ENCODE measurements at places on chromosomes 12 and 14. TPM values are rescaled to one million over a fixed set of nuclear protein-coding genes. Genes with fewer than 3 reads are reported as not detected.

- no peak for DNase-seq
- H3K4me1 ChIP-seq, result peaks cover 4% of the 10 kb centered on the region
- no peak overlapping the region for H3K4me3 ChIP-seq
- H3K27ac ChIP-seq, result no peak overlapping the region
- no peaks in the 10 kb centered on the region for H3K36me3 ChIP-seq
Observed at GRCh38 chr12:119594399-119594730, 791 bp downstream of the TMEM233 start.

GRCh38 chr12:10901427-10901826, 7.9 kb downstream of the TAS2R13 start:
- no peaks in the 10 kb centered on the region for H3K4me1 ChIP-seq
- no peak overlapping the region for H3K4me3 ChIP-seq
- DNase-seq, result no peak
- peaks cover 23% of the 10 kb centered on the region for H3K36me3 ChIP-seq
- H3K27ac ChIP-seq, result no peak overlapping the region

DNA sequence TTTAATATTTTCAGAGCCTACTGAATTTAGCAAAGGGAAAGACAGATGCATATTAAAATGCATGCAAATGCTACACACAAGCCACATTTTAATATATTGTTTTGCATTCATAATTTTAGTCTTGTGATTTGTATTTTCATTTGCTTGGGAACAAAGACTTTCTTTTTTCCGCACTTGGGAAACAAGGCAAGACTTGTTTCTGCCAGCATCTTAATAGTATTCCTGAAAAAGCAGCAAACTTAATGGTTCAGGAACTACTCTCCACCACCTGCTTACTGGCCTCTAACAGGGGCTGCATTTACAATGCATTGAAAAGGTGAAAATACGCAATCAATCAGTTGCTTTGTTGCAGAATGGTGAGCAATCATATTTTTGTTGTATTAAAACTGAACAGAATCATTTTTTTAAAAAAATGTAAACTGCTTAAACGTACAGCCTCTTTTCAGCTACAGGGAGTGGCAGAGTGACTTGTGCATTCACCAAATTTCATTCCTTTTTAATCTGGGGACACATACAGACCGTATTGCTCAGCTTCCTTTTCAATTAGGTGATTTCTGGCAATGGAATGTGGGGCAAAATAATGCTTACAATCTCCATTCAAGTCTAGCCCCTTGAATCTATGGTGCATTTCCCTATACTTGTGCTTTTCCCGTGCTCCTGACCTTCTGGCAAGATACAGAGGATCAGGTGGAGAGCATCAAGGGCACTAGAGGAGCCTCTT, 144.1 kb upstream of the BTG1 start:
- H3K4me1 ChIP-seq, result peaks cover 11% of the 10 kb centered on the region
- H3K27ac ChIP-seq, result no peak overlapping the region
- H3K36me3 ChIP-seq, result no peaks in the 10 kb centered on the region

MIA2 gene
- total RNA-seq, result 21.4 TPM

- H3K4me3 ChIP-seq, result no peak overlapping the region
- H3K27me3 ChIP-seq, result no peaks in the 10 kb centered on the region
- DNase-seq, result no peak
- no peaks in the 10 kb centered on the region for H3K4me1 ChIP-seq
- no peaks in the 10 kb centered on the region for H3K36me3 ChIP-seq
Observed at GRCh38 chr12:44570036-44570583, 306.0 kb downstream of the NELL2 start.

GPRC5D gene
- total RNA-seq, result not detected

GRCh38 chr14:88983755-88984154, 159.3 kb downstream of the TTC8 start:
- H3K36me3 ChIP-seq, result no peaks in the 10 kb centered on the region
- H3K27me3 ChIP-seq, result no peaks in the 10 kb centered on the region
- DNase-seq, result no peak
- H3K4me1 ChIP-seq, result no peaks in the 10 kb centered on the region

SYNE3 gene
- total RNA-seq, result 114 TPM

GRCh38 chr14:85865701-85866100, 335.8 kb downstream of the FLRT2 start:
- no peaks in the 10 kb centered on the region for H3K4me1 ChIP-seq
- DNase-seq, result no peak

RASSF3 gene
- total RNA-seq, result 29.0 TPM

DNA sequence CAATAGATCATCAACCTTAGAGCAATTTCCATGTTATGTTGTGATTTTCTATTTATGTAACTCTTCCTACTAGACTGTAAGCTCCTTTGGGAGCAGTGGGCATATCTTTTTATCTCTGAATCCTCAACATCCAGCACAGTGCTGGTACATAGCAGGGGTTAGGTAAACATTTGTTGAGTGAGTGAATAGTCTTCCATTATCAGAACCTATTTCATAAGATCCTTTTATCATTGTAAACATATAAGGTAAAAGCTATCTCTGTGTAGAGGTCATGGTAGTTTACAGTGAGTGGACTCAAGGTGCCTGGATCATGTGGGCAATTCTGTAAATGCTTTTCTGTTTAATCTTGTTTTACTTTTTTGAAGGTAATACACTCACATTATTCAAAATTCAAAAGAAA, 15.1 kb downstream of the FKBP11 start:
- H3K27ac ChIP-seq, result no peak overlapping the region
- no peaks in the 10 kb centered on the region for H3K36me3 ChIP-seq
- H3K27me3 ChIP-seq, result no peaks in the 10 kb centered on the region
- DNase-seq, result no peak

CNPY2 gene
- 154 TPM for total RNA-seq

KIF5A gene
- total RNA-seq, result 0.43 TPM

- H3K36me3 ChIP-seq, result peaks cover 1% of the 10 kb centered on the region
- no peak overlapping the region for H3K4me3 ChIP-seq
Observed at GRCh38 chr14:68349900-68350629, 442.8 kb downstream of the ZFP36L1 start.

TCL1B gene
- total RNA-seq, result not detected

CFAP251 gene
- 2.4 TPM for total RNA-seq

GRIN2B gene
- total RNA-seq, result not detected

GRCh38 chr12:121649819-121650353, 19.6 kb downstream of the MORN3 start:
- no peaks in the 10 kb centered on the region for H3K36me3 ChIP-seq
- H3K27me3 ChIP-seq, result no peaks in the 10 kb centered on the region
- no peak overlapping the region for H3K4me3 ChIP-seq
- H3K27ac ChIP-seq, result no peak overlapping the region

FOS gene
- total RNA-seq, result 598 TPM

SIX6 gene
- total RNA-seq, result not detected

PRPH gene
- total RNA-seq, result not detected

GRCh38 chr14:48086516-48086915, 411.1 kb upstream of the MDGA2 start:
- no peaks in the 10 kb centered on the region for H3K4me1 ChIP-seq
- DNase-seq, result no peak
- no peak overlapping the region for H3K4me3 ChIP-seq
- H3K27ac ChIP-seq, result no peak overlapping the region
- no peaks in the 10 kb centered on the region for H3K27me3 ChIP-seq

- no peaks in the 10 kb centered on the region for H3K27me3 ChIP-seq
- H3K4me3 ChIP-seq, result no peak overlapping the region
Observed at GRCh38 chr14:80213602-80214001, 2.3 kb upstream of the DIO2 start.

CLEC1B gene
- not detected for total RNA-seq

DNA sequence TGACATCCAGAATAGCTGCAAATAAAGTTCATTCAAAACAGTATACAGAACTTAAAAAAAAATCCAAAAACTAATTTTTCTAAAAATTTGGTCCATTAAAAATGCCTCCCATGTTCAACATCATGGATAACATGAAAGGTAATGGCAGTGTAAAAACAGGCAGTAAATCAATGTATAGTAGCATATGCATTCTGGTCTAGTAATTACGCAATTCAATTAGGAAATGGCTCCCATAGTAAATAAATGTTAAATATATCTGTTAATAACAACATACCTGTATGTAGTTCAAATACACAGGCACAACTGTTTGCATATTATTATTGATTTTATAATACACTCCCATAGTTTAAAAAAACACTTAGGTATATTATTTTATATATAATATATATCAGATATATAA, 42.5 kb downstream of the SGPP1 start:
- H3K27ac ChIP-seq, result no peak overlapping the region
- no peak overlapping the region for H3K4me3 ChIP-seq
- H3K36me3 ChIP-seq, result no peaks in the 10 kb centered on the region
- no peaks in the 10 kb centered on the region for H3K4me1 ChIP-seq
- DNase-seq, result no peak

DNA sequence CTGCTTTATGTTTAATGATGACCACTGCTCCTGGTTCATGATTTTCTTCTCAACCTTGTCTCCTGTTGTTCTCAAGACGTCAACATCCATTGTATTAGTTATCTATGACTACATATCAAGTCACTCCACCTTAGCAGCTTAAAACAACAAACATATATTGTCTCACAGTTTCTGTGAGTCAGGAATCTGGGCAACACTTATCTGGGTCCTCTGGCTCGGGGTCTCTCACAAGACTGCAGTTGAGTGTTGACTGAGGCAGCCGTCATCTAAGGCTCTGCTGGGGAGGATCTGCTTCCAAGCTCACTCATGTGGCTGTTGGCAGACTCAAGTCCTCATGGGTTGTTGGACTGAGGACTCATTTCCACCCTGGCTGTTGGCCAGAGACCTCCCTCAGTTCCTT, 27.3 kb upstream of the FRS2 start:
- no peaks in the 10 kb centered on the region for H3K36me3 ChIP-seq
- H3K4me3 ChIP-seq, result no peak overlapping the region
- no peak for DNase-seq
- no peaks in the 10 kb centered on the region for H3K4me1 ChIP-seq

DNA sequence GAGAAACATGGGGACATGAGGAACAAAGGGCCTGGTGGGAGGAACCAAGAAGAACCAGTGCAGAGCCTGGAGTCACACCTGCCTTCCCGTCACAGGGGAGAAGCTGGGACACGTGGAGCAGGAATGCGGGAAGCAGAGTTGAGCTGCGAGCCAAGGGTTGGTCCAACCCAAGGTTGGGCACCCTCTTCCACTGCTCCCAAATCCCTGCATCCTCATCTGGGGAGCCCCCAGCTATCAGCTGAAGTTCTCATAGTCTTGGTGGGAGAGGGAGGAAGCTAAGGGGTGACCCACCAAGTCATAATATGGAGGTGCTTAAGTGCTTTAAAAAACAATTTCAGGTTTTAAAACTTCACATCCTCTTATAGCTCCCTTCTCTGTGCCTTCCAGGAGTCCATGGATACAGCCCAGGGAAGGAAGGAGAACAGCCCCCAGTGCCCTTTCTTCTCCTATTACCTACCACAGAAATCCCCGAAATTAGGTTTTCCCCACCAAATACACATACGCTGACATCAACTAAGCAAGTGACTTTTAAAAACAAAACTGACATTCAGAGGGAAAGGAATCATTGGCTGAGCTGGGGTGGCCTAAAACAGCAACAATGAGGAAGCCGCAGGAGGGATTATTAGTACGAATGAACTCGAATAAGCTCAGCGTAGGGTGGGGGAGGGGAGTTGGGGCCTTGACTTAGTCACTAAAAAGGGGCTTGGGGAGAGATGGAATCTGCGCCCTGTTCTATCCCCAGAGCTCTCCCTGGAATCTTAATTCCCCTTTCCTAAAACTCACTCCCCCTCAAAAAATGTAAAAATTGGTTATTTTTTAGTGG, 4.5 kb downstream of the MYL6 start:
- peaks cover 39% of the 10 kb centered on the region for H3K4me1 ChIP-seq
- no peak for DNase-seq
- H3K27me3 ChIP-seq, result no peaks in the 10 kb centered on the region
- H3K4me3 ChIP-seq, result no peak overlapping the region
- peak overlapping the region; percentile 23 for H3K27ac ChIP-seq
- H3K36me3 ChIP-seq, result peaks cover 50% of the 10 kb centered on the region

SLC25A21 gene
- 1.2 TPM for total RNA-seq

DNA sequence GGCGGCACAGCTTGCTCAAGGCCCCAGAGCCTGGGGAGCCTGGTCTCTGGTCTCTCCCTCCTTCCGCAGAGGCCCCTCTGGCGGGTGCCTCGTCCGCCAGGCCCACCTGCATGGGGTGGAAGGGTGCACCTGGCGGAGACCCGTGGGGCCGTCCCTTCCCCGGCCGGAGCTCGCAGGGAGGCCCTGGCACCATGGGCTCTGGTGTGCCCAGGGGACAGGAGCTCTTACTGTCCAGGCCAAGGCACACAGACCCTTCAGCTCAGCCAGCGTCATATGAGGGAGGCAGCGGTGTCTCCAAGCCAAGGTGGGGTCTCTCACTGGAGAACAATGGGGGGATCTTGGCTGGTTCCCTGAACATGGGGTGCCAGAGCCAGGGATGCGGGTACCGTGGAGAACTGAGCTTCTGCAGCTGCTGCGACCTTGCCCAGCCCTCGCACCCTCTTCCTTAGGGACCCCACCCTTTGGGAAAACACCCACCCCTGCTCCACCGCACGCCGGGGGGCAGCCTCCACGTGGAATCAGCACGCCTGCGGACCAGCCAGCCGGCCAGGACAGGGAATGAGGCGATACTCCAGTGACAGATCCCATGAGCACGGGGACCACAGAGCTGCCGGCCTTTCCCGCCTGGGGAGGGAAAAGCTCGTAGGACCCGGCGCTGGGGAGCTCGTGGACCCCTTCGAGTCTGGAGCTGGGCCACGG, 25.7 kb upstream of the GALNT9 start:
- no peaks in the 10 kb centered on the region for H3K27me3 ChIP-seq
- peaks cover 10% of the 10 kb centered on the region for H3K4me1 ChIP-seq
- no peaks in the 10 kb centered on the region for H3K36me3 ChIP-seq
- no peak overlapping the region for H3K27ac ChIP-seq
- DNase-seq, result no peak

DNA sequence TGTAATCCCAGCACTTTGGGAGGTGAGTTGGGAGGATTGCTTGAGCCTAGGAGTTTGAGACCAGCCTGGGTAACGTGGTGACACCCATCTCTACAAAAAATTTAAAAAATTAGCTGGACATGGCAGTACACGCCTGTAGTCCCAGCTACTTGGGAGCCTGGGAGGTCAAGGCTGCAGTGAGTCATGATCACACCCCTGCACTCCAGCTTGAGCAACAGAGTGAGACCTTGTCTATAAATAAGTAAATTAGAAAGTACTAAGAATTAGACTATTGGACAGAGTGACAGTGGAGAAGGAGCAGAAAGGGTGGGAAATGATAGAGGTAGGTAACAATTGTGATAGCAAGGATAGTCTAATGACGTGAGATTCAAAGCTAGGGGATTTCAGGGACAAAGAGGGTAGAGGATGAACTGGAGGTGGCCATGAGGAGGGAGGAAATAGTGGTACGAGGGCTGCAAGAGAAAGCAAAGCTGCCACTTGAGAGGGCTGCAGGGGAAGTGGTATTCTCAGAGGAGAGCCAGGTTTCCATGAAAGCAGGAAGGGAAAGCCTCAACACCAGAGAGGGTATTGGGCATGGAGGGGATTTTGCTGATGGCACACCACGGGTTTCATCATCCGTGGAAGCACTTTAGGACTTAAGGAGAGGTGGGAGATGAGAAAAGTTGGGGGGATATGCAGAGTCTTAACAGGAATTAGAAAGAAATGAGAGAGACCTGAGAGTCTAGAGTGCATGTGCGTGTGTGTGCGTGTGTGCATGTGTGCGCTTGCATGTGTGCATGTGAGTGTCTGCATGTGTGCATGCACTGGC, 85.6 kb downstream of the SYNE2 start:
- no peak for DNase-seq
- H3K4me3 ChIP-seq, result no peak overlapping the region
- H3K4me1 ChIP-seq, result peaks cover 3% of the 10 kb centered on the region
- H3K36me3 ChIP-seq, result no peaks in the 10 kb centered on the region
- H3K27ac ChIP-seq, result no peak overlapping the region
